T-helper 1 cell (primary cell): ENCODE measurements at places on chromosomes 12 and 14.

DNA sequence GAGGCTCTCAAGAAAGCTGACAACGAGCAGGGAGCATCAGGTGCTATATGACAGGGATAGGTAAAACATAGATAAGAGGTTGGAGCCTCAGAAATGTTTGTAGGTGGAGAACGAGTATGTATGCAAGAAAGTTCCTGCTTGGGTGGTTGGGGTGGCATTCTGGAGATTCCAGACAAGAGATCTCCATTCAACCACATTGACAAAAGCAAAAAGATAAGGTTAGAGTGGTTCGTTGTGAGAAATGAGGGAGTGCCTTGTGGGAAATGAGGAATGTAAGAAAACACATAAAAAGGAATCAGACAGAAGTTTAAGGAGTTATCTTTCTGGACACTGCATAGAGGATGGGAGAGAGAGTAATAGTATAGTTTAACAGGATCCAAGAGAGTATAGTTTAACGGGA is 290.3 kb downstream of the DPF3 start:
- no peak for DNase-seq

DNA sequence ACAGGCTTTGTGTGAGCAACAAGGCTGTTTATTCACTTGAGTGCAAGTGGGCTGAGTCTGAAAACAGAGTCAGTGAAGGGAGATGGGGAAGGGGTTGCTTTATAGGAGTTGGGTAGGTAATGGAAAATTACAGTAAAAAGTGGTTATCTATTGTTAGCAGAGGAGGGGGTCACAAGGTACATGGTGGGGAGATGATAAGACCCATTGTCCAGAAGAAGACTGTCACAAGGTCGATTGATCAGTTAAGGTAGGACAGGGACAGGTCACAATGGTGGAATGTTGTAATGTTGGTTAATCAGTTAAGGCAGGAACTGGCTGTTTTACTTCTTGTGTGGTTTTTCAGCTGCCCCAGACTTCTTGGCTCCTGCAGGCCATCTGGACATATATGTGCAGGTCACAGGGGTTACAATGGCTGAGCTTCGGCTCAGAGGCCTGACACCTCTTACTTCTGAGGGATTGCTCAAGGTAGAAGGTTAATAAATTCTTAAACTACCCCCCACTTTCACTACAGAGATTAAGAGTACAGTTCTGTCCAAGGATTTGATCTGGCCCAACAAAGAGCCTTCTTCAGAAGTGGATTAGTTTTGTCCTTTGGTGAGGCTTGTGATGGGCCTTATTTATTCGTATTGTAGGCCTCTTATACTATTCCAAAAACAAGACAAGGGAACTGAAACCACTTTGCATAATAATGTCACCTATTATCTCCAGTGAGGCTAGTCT is 13.8 kb upstream of the DHRS4 start:
- no peak for DNase-seq

GRCh38 chr12:93886533-93887511 is 209.6 kb downstream of the CRADD start:
- DNase-seq, result no peak

GRCh38 chr14:90444077-90444696 is 47.4 kb downstream of the CALM1 start:
- no peak for DNase-seq

- no peak for DNase-seq
Observed at GRCh38 chr14:99853206-99853605, 60.0 kb downstream of the EML1 start.

GRCh38 chr14:91032248-91032647 is 28.2 kb downstream of the RPS6KA5 start:
- DNase-seq, result no peak

- no peak for DNase-seq
Observed at GRCh38 chr12:4246116-4246515, 27.4 kb upstream of the CCND2 start.

GRCh38 chr12:47739979-47740378 is 14.7 kb upstream of the ENDOU start:
- DNase-seq, result no peak

DNA sequence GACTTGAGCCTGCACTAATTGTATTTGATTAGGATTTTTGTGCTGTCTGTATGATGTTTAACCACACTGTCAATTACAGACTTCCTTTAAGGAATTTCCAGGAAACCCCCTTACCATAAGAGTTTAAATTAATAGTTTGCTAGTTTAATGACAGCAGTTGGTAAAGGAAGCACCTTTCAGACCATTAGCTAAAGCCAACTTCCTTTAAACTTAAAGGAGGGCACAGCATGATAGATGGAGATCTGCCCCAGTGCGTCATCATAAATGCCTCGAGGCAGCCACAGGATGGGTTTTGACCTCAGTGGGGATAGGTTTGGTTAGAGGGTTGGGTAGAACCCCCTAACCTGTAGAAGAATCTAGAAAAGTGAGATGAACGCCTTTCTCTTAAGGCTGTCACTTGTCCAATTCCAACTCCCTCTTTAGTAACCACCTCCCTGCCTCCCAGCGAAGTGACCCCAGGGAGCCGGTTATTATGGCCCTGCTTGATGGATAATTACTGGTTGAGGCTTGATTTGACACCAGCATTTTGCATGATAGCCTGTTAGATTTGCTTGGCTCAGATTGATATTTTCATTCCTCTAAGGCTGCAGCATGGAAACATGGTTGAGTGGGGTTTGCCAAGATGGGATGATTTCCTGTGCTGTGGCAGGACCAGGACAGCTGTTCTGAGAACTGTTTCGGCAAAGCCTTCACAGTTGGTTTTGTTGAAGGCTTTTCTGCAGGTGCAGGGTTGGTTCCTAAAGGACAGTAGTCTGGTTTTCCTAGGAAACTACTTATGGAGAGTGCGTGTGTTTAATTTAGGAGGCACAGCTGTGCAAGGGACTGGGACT is 62.7 kb downstream of the CHST11 start:
- DNase-seq, result no peak

DNA sequence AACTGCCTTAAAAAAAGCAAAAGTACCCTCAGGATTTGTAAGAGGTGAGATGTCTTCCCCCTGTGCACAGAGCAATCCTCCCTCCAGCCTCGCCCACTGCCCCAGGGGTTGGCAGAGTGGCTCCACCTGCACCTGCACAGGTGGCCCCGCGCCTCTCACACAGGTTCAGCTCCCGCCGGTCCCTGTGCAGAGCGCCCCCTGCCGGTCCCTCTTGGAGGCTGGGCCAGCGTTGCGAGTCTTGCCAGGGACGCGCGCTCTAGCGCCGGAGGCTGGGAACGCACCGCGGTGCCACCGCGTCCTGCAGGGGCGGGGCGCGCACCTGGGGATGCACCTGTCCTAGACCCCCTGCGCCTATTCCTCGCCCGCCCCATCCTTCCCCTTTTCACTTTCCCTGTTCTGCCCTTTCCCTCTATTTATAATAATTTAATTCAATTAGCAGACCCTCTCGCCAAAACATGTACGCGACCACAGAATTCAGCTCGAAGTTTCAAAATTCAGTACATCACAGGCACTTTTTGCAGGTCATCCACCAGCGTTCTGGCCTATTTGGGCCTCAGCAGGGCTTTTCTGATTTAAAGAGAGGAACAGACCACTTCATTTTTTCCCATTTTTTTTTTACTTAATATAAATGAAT is 618.6 kb downstream of the AACS start:
- DNase-seq, result no peak

DNA sequence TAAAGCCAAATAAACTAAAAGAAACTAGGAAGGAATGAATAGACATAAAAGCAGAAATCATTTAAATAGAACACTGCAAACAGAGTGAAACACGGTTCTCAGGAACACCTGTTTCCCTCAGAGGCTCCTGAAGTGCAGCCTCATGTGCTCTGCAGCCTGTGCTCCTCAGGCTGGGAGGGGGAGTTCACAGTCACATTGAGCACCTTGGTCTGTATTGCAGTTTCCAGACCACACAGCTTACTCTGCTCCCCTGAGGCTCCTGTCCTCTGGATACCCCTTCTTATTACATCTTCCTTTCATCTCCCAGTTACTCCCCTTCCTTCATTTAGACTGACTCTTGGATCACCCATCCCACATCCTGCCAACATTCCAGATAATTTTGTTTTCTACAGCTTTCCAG is 49.7 kb upstream of the DCD start:
- DNase-seq, result no peak

DNA sequence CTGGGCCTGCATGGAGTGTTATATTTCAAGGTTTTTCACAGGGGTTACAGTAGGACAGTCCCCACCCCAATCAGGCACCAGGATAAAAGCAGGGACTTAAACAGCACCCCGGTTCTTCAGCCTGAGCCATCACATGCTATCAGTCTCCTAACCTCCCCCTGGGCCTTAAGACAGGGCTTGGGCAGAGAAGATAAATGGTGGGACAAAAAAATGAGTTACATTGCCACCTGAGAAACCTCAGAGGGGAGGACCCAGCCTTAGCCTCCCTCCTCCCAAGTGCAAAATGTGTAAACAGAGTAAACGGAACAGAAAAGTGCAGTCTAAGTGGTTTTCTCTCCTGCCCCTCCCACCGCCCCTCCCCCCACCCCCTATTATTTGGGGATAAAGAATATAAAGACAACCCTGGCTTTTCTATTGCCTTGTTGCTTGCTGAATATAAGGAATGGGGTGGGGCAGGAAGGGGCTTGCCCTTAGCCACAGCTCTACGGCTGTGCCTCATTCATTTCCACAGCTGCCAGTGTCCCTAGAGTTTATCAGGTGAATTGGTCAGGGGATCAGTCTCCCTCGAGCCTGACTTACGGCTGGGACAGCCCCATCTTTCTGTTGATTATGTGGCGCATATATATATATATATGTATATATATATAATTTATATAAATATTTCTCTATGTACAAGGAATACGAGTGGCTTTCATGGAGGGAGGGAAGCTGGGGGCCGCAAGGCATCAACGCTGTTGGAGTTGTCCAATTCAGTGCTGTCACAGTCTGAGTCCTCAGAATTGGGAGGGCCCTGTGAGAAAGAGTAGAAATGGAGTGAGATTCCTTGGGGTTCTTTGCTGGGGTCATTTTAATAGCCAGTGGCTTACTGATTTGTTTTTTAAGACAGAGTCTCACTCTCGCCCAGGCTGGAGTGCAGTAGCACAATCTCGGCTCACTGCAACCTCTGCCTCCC is 18.5 kb downstream of the MAP3K12 start:
- DNase-seq, result no peak

DNA sequence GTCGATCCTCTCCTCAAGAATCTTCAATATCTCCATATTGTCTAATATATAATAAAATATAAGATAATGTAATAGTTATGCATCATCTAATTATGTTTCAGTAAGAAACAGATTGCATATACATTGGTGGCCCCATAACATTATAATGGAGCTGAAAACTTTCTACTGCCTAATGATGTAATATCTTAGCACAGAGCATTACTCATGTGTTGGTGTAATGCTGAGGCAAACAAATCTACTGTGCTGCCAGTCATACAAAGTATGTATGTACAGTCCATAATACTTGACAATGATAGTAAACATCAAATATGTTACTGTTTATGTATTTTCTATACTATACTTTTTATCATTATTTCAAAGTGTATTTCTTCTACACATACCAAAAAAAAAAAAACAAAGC is 128.7 kb downstream of the CPNE8 start:
- DNase-seq, result no peak

DNA sequence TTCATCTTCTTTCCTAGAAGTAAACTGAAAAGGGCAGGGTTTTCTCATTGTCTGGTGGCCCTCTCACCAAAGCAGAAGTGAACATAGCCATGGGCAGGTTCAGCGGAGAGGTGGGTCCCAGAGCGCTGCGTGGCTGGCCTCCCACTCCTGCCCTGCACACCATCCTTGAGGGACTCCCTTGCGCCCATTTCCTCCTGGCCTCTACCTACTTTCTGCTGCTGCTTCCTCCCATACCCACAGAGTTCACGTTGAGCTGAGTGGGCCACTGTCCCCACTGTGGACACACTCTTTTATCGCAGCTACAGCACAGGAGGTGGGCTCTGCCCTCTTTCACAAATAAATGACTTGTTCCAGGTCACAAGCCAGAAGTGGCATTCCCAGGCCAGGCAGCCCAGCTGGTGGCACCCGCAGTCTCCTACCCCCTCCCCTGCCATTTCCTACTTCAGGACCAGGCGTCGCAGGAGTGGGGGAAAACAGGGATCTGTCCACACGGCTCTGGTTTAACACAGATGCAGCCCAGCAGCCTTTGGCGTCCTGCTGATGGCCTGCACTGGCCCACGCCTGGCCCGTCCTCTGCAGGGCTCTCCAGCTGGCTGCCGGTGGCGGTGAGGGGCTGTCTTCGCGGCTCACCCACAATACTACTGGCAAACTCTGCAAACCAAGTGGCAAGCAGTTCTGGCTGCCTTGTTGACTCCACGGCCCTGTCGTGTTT is 4.9 kb downstream of the SIVA1 start:
- DNase-seq, result no peak

DNA sequence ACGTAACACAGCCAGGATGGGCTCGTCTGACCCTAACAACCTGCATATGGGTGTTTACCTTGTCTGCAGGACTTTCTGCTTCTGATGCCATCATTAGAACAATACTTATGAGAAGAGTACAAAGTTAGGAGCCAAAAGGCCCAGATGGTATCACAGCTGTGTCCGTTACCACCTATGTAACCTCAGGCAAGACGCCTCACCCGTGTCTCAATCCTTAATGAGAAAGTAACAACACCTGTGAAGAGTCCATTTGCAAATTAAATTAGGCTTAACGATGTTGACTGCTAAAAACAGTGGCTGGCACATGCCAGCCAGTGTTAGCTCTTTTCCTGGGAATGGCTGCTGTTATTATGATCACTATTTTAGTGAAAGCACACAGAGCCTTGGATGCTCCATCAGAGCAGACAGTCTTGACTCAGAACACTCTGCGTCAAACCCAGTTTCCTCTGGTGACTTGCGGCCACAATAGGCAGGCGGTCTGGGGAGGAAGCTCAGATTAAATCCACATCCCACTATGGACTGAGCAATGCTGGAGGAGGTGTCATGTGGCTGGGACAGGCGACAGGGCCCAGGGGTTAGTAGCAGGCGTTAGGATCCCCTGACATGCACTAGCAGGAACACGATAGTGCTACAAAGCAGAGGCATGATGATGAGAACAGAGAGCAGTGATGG is 125.3 kb downstream of the SLC15A4 start:
- no peak for DNase-seq

- DNase-seq, result no peak
Observed at GRCh38 chr14:56581041-56581727, 1.6 kb downstream of the TMEM260 start.

GRCh38 chr12:51395283-51396230 is 4.4 kb upstream of the GALNT6 start:
- DNase-seq, result no peak

- no peak for DNase-seq
Observed at GRCh38 chr14:59354666-59355065, 110.5 kb downstream of the GPR135 start.

DNA sequence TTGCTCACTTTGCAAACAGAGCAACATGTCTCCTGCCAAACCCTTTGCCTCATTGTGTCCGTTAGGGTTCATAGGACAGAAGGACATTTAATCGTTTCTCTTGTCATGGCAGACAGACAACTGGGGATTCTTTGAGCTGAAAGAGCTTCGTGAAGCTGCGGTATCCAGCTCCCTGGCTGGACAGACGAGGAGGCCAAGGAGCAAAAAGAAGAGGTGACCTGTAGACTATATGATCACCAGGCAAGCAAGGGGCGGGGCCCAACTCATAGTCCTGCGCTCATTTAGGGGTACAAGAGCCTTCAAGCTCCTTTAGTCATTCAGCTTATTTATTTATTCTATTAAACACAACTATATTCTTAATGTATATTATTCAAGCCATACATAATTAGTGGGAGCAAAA is 66.8 kb upstream of the VRK1 start:
- no peak for DNase-seq

GRCh38 chr14:94125659-94126418 is 3.6 kb downstream of the IFI27L2 start:
- DNase-seq, result no peak

- no peak for DNase-seq
Observed at GRCh38 chr12:4567073-4567881, 5.3 kb downstream of the DYRK4 start.

- DNase-seq, result no peak
Observed at GRCh38 chr12:105351523-105351922, 21.0 kb downstream of the C12orf75 start.
